ENCODE measurements at places on chromosomes 4 and X.

GRCh38 chr4:88991746-88992145, 65.2 kb downstream of the FAM13A start:
- DNase-seq, result no peak

DNA sequence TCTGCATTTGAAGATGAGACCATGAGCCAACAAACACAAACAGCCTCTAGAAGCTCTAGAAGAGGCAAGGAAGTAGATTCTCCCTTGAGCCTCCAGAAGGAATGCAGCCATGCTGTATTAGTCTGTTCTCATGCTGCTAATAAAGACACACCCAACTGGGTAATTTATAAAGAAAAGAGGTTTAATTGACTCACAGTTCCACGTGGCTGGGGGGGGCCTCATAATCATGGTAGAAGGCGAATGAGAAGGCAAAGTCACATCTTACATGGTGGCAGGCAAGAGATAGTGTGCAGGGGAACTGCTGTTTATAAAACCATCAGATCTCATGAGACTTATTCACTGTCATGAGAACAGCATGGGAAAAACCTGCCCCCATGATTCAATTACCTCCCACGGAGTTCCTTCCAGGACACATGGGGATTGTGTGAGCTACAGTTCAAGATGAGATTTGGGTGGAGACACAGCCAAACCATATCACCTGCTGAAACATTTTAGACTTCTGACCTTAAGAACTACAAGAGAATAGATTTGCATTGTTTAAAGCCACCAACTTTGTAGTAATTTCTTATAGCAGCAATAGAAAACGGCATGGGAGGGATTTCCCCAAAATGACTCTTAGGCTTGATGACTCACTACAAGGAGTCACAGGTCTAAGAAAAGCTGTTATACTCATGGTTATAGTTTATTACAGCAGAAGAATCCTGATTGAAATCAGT, 284.4 kb upstream of the SFRP2 start:
- no peak for DNase-seq

DNA sequence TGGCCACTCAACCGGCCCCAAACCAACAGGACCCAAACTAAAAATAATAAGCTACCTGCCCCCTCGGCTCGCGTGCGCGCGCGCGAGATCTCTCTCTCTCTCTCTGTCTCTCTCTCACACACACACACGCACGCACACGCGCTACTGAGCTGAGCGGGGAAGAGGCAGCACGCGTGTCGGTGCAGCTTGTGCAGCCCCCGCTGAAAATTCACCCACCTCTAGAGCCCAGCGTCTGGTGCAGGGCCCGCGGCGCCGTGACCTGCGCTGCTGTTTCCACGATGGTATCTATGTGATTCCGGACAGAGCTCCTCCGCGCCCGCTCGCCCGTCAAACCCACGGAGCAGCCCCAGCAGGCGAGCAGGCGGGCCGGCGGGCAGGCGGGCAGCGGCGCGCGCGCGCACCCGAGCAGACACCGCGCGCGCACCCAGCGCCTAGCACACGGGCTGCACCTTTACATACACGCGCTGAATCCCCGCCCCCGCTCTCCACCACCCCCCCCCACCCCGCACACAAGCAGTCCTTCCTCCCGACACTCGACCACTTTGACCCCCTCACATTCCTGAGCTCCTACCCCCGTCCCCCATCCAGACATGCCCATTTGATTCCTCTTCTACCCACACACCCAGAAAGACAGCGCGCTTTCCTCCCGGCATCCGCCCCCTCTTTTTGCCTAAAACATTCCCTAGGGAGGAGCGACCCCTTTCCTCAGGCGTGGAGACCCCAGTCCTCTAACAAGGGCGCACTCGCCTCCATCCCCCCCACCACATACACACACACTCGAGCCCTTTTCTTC, 1.0 kb downstream of the SLITRK4 start:
- no peak for DNase-seq

DNA sequence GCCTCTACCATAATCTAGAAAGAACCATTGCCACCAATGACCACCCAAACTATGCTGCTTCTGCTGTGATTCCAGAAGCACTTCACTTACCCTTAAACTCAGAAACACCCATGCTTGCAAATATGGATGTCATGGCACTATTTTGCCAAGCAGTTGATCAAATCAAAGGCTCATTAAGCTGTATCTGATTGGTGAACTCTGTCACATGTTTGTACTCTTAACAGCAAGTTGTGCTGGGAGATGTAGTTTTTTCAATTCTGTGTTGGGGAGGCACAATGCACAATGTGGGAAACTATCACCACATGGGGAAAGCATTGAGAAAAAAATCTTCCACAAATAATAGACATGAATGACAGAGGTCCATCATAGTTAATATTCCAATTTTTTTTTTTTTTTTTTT, 19.2 kb upstream of the SPCS3 start:
- no peak for DNase-seq

DNA sequence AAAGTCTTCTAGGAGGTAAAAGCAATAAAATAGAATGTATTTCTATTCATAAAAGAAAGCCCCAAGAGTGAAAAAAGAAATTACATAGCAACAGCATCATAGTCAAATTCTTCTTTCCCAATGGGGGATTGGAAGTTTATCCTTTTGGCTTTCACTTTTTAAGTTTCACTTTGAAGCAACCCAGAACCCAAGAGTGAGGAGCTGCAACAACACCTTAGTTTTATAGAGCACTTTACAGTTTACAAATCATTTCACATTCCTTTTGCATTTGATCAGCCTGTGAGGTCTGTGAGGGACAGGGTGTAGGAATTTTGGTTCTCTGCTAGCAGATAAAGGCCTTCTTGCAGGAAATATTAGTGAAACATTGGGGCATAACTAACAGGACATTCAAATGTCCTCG, 112.0 kb upstream of the NDP start:
- no peak for DNase-seq

DNA sequence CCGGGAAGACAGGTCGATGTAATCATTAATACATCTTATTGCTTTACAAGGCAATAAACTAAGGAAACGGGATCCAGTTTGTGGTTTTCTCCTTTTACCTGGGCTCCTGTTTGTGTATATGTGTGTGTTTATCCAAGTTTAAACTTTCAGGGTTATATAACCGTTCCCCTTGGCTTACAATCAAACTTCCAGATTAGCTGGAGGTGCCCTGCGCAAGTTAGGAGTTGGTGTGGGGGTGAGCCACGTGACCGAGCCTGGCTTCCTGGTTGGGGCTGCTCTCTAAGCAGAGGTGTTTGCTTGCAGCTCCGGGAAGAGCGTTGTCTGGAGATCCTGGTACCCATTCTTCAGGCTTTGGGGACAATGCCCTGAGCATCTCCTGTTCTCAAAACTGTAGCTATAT, 129.2 kb downstream of the FHDC1 start:
- DNase-seq, result no peak

- DNase-seq, result no peak
These were observed 122.2 kb downstream of the ANXA5 start for GRCh38 chr4:121574618-121575017.

DNA sequence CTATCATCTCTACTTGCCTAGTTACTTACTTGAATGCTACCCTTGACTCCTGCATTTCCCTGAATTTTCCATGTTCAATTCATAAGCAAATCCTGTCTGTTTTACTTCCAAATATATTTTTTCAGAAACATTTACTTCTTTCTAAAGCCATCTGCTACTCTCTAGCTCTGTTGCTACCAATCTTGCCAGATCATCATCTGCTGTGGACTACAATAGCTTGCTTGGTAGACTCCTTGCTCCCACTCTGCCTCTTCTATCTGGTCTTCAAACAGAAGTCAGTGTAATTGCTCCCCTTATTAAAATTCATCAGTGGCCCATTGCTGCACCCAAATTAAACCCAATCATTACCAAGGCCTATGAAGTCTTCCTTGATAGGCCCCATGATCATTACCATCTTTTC, 151.6 kb upstream of the HPGD start:
- no peak for DNase-seq

- no peak for DNase-seq
These were observed 186.1 kb upstream of the PSAPL1 start for GRCh38 chr4:7620814-7621176.

- DNase-seq, result no peak
These were observed 303.6 kb upstream of the PCDH7 start for GRCh38 chr4:30416547-30416946.

GRCh38 chr4:129098531-129099001, 2.6 kb downstream of the C4orf33 start:
- DNase-seq, result no peak

- DNase-seq, result no peak
These were observed 70.4 kb downstream of the FBXL5 start for GRCh38 chr4:15584785-15585184.

DNA sequence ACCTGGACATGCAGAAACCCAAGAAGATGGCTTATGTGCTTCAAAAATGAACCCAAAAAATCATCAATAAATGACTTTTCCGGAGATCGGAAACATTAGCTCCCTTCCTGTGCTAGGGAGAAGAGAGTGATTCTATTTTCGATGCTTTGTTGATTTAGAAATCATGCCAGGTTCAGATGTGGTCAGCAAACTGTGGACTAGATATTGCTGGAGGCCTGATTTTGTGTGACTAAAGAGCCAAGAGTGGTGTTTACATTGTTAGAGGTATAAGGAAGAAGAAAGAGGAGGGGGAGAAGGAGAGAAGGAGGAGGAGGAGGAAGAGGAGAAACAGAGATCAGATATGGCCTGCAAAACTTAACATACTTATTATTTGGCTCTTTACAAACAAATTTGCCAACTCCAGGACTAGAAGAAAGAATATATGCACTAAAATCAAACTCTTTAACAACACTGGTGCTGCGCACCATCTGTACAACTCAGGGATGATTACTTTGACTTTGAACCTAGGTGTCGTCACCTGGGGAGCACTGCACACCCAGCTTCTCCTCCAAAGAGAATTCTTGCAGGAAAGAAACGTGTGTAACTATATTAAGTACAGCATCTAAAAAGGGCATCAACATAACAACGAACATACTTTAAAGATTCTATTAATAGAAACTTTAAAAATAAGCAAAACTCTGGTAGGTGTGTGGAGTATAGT, 664.9 kb upstream of the LCORL start:
- DNase-seq, result no peak

DNA sequence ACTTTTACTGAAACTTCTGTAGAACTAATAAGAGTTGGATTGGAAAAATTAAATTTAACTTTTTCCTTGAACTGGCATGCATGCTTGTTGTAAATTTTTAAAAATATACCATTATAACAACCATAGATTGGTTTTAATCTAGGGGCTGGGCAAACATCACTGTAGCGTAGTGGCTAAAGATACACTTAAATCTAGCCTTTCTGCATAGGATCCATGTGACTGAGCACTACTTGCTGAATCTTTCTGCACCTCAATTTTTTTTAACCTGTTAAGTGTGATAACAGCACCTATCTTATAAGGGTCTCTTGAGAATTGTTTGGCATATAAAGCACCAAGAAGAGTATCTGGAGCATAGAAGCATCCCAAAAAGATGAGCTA, 4.1 kb downstream of the ANXA10 start:
- no peak for DNase-seq

DNA sequence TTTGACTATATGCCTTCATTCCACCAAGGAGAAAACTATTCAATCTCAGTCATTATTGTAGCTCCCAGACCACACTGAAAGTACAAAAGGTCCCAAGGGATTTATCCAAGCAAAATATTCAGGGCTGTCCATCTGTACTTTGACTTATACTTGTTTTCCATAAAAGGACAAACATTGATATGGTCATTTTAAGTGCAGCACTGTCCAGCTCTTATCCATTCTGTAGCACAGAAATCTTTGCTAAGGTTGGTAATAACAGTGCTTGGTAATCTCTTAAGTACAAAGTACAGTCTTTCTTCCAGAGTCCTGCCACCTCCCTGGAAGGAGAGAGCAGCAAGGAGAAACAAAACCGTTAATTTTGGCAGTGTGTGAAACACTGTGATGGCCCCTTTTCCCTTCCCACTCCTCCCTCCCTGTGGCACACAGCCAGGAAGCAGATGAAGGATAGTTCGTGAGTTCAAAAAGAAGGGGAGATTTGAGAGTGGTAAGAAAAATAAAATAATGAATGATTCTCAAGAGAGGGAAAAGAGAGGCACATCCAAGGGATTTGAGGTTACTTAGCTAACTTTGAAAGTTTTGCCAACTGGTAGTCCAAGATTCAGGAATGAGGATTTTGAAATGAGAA, 6.8 kb upstream of the CXCL2 start:
- DNase-seq, result no peak

GRCh38 chr4:46980851-46981250, 12.5 kb downstream of the GABRA4 start:
- no peak for DNase-seq

- peak; percentile 8 for DNase-seq
These were observed 201.3 kb downstream of the RBM46 start for GRCh38 chr4:154982187-154983047.

DNA sequence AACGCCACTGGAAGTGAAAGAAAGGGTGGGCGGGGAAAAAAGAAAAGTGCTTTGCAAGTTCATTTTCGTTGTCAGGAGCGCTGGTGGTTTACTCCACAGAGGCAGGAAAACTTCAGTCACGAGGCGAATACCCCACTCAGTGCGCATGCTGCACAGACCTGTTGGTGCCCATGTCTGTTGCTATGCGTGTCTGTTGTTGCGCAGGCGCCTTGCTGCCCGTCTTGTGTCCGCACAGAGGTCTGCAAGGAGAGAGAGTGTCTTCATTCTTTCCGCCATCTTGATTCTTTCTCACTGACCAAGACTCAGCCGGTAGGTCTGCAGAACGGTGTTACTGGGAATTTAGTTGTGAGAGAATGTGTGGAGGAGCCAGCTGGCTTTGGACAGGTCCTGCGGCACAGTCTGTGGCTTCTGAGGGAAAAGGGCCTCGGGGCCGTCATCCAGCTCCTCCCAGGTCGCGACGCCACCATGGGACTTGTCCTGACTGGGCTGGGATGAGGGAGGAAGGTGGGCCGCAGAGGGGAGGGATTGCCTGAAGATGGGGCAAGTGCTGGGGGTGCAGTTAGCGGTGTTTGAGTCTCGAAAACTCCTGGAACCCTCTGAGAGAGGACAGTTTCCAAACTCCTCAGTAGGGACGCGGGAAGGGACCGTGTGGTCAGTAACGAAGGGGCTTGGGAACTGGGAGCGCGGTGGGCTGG, at the start of gene PAGE2:
PAGE2 (plus strand) TSS at position 224 of the 695 bp plus-strand sequence. CDS start 1,003 bp downstream, outside the sequence.
- DNase-seq, result no peak

- no peak for DNase-seq
These were observed 137.1 kb downstream of the ARHGAP6 start for GRCh38 chrX:11528623-11529022.

GRCh38 chr4:107682306-107682705, 37.7 kb downstream of the PAPSS1 start:
- no peak for DNase-seq

DNA sequence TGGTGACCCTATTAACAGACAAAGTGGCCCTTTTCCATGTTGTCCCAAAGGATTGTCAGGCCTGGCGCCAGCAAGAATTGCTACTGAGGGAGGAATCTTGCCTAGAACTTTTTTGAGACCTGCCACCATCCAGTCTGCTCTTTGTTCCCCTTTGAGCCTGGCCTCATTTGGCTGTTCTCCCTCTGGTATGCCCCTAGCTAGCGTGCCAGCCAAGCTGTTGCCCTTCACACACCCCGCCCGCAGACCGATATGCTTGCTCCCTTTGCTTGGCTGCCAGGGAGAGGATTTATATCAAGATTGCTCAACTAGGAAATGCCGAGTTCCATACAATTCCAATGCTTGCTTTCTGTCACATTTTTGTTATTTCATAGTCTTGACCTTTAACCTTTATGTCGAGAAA, 24.4 kb downstream of the IGSF1 start:
- no peak for DNase-seq

- no peak for DNase-seq
These were observed 42.7 kb downstream of the HPRT1 start for GRCh38 chrX:134502686-134503085.
